ENCODE measurements at places on chromosomes 2 and 18. TPM values are rescaled to one million over a fixed set of nuclear protein-coding genes. Genes with fewer than 3 reads are reported as not detected.
A peak's percentile ranks its signal among the peaks of the same experiment; 100 is the strongest.

RSAD2 gene
- total RNA-seq = 0.72 TPM

NEMP2 gene
- 4.7 TPM for total RNA-seq

ZNF521 gene
- total RNA-seq = 27.5 TPM

CCDC141 gene
- total RNA-seq = not detected

HEATR5B gene
- total RNA-seq = 29.3 TPM

- no peak for DNase-seq
Observed at GRCh38 chr18:73594749-73595148, 552.9 kb downstream of the FBXO15 start.

GRCh38 chr2:184596819-184597411 lies 1.4 kb upstream of the ZNF804A start:
- DNase-seq = peak; percentile 88

- DNase-seq = no peak
Observed at GRCh38 chr2:48545244-48545643, 15.3 kb downstream of the STON1 start.

GRCh38 chr2:156481312-156481711 lies 45.1 kb downstream of the GPD2 start:
- no peak for DNase-seq

GRCh38 chr18:3982541-3982940 lies 472.6 kb downstream of the DLGAP1 start:
- DNase-seq = no peak

GRCh38 chr2:626491-627339 lies 50.5 kb downstream of the TMEM18 start:
- DNase-seq = peak; percentile 80

- no peak for DNase-seq
Observed at GRCh38 chr18:25299426-25300300, 52.3 kb downstream of the ZNF521 start.

DNA sequence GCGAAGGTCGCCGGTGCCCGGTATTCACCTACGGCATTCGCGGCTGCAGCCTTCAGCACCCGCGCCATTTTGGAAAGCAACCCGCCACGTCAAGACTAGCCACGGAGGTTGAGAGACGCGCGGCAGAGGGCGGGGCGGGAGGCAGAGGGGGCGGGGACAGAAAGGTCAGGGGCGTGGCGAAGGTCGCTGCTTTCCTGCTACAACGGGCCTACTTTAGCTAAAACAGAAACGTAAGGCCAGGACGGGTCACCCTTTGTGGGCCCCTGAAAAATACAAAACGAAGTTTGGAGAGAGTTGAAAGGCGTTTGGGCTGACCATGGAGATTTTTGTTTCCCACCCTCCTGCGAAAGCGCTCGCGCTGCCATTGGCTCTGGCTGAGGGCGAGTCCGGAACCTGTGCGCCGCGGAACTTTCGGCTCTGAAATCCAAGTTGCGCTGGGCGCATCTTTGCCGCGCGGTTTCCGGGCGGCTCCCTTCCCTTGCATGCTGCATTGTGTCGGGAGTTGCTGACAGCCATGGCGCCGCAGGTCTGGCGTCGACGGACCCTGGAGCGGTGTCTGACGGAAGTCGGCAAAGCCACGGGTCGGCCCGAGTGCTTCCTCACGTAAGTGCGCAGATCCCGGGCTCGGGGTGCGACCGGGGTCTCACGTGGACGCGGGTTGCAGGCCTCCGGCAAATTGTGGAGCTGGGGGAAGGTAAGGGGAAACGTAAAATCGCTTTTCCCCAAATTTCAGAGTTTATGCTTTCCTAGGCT lies at the start of the genes MCEE and MPHOSPH10:
Gene MCEE, minus strand, starts transcription at position 78 of the 753 bp plus-strand sequence. Its CDS starts 10 bp downstream, at position 68.
Gene MPHOSPH10, plus strand, starts transcription at position 483 of the 753 bp plus-strand sequence. Its CDS starts 32 bp downstream, at position 515.
- DNase-seq = peak; percentile 91

GRCh38 chr2:237125967-237126366 lies 40.3 kb downstream of the COPS8 start:
- no peak for DNase-seq

GRCh38 chr2:207330912-207331311 lies 165.2 kb upstream of the KLF7 start:
- DNase-seq = no peak

DNA sequence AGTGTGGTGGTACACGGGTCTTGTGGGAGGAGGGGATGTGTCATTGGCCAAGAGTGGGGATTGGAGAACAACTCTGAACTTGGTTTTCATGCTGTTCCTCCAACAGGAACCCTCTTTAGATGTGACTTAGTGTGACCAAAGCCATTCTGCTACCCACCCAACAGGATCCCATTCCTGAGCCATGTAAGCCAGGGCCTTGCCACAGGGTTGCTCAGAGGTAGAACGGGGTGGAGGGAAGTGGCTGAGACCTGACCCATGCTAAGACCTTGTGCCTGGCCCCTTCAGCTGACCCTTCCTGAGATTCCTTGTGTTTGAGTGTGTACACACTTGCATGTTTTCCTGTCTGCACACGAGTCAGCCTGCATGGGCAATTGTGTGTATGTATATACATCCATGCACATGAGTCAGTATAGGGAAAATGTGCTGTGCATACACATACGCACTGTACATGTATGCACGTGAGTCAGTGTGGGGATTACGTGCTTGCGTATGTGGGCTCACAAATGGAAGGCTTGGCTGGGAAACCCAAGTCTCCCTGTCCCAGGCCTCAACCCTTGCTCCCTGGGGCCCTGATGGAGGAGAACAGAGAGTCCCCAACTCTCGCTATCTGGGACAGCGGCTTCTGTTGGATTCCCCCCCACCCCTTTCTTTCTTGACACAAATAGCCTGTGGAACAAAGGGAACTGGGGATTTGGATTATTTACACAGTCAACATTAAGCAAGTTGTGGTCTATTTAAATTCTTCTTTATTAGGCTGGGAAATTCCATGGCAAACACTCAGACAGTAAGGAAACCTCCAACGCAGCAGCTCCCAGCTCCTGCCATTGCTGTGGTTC lies 339.8 kb downstream of the DYSF start:
- peak; percentile 84 for DNase-seq

GRCh38 chr18:12694032-12694431 lies 8.5 kb downstream of the CEP76 start:
- no peak for DNase-seq

- no peak for DNase-seq
Observed at GRCh38 chr2:70639841-70640436, 86.3 kb upstream of the TGFA start.

DNA sequence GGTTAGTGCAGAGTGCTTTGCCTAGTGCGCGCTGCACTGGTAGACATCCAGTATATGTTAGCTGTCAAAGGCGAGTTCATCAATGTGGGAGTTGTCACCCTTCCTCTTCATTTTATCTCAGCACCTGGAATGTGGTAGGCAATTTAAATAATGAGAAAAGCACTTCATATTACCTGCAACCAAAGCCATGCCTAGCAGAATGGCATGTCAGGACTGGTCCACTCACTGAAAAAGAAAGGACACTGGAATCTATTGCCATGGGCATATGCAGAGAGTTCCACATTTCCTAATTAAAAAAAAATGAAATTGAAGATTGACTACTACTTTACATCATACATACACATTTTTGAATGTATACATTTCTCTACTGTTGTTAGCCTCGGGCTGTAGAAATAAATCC lies 139.6 kb downstream of the PAX3 start:
- DNase-seq = no peak
